Activated CD4-positive, alpha-beta memory T cell treated with anti-CD3 and anti-CD28 coated beads for 36 hours (primary cell): ENCODE measurements at places on chromosomes 13 and 19. TPM values are rescaled to one million over a fixed set of nuclear protein-coding genes. Genes with fewer than 3 reads are reported as not detected.

DNA sequence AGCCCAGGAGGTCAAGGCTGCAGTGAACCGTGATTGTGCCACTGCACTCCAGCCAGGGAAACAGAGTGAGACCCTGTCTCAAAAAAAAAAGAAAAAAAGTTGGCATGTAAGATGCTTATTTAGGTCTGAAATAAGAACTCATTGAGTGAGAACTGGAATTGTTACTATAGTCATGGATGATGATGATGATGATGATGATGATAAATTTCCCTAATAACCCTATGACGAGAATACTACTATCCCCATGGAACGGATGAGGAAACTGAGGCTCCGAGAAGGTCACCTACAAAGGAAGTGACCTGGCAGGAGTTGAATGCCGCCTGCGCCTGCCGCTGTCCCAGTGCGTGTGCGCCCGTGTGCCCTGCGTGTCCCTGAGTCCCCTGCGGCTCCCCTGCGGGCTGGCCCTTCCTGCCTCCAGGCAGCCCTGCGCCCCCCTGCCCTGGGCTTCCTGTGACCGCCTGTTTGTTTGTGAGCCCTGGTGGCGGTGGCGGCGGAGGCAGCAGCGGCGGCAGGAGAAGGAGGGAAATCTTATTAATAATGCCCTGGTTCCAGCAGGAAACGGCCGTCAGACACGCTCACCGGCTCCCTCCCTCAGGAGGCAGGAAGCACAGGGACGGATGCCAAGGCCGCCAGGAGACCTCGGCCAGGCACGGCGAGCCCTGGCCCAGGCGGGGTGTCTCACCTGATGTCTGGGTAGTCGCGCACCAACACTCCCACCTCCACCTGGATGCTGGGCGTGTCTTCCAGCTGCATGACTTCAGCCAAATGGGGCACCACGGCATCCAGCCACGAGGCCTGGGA lies 29.6 kb downstream of the EXOC3L2 start:
- peak; percentile 9 for DNase-seq

DNA sequence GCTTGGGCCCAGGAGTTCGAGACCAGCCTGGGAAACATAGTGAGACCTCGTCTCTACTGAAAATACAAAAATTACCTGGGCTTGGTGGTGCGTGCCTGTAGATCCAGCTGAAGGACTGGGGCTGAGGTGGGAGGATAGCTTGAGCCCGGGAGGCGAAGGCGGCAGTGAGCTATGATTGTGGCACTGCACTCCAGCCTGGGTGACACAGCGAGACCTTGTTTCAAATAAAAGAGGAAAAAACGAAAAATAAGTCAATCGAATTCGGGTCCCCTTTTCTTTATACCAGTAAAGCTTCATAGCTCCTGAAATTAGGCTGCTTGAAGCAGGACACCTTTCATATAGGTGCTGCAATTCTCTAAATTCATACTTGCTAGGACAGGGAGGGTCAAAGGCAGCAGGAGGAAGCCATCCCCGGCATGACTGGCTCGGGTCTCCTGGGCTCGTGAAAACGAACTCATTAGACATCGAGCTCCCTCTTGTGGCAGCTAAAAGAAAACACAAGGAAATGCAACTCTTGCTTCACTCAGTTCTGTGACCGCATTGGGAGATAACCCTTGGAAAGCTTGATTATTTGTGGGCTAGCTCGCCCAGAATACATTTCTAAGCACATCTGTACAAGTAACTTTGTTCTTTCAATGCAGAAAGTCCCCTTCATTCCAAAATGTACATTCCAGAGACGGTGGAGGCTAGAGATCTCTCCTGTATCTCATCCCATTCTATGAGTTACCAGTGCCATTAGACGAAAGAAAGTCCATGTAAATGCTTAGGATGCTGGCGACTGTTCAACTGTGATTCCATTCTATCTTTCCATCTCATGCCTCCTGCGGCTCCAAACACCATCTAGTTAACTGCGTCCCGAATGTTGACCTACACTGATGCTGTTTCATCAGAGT lies 16.8 kb downstream of the FPR2 start:
- DNase-seq: peak; percentile 45

GRCh38 chr13:45615501-45616101 lies at the start of gene ERICH6B:
ERICH6B (minus strand) TSS chr13:45615739; CDS start chr13:45597005, 18,734 bp downstream.
- DNase-seq: peak; percentile 16

DNA sequence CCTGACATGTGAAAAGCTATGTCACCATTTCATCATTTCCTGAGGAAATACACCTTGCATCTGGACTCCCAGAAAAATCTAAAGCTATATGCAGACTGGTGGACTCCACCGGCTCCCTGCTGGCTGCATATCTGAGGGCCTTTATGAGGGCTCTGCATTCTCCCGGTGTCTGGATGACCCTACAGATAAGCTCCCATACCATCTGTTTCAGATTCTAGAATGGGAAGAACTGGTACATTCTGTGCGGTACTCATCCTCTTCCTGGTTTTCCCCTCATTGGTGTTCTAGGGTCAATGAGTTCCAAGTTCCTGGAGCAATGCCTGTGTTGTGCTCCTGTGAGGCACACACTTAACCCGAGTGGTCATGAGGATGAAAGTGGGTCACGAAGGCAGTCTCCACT lies 60.4 kb downstream of the COL4A1 start:
- no peak for DNase-seq

DNA sequence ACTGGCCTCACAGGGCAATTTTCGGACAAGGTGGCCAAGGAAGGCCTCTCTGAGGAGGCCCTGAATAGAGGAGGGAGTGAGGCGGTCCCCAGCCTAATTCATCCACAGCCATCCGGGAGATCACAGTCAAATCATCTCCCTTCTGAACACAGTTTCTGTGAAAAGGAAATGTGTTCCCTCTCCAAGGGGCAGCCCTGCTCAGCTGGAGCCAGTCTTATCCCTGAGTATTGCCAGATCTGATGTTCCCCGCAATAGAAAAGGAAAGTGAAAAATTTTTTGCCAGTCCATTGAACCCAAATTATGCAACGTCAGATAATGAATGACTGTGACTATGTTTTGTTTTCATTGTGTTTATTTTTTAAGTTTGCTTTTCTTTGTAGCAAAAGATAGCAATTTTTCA lies 125.9 kb downstream of the SIPA1L3 start:
- DNase-seq: no peak

- DNase-seq: no peak
Observed at GRCh38 chr19:9818175-9818733, 625 bp downstream of the FBXL12 start.

DNA sequence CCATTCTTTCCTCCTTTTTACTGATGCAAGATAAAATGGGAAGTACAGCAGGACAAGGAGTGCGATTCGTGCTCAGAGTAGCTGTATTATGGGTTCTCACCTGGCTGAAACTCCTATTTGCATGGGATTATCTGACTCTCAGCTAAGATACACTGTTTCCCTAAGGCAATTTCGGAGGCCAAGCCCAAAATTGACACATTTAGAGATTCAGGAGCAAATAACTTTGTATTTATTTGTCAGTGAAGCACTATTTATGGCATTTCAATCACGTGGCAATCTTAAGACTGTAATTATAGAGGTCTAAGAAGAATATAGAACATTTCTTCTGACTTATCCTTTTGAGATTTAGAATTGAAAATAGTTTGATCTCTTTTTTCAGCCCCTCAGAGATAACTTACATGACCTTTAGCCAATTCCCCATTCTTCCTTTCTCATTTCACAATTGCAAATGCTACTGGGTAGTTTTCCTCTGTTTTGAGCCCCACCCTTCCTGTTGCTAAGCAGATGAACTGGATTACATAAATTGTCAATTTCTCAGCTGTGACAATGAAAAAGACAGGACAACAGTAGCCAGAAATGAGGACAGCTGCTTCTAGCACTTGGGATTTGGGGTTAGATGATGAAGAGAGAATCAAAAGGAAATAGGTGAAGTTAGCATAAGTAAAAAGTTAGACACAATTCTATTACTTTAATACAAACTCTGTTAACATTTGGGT lies 122.7 kb upstream of the FRY start:
- DNase-seq: no peak

DNA sequence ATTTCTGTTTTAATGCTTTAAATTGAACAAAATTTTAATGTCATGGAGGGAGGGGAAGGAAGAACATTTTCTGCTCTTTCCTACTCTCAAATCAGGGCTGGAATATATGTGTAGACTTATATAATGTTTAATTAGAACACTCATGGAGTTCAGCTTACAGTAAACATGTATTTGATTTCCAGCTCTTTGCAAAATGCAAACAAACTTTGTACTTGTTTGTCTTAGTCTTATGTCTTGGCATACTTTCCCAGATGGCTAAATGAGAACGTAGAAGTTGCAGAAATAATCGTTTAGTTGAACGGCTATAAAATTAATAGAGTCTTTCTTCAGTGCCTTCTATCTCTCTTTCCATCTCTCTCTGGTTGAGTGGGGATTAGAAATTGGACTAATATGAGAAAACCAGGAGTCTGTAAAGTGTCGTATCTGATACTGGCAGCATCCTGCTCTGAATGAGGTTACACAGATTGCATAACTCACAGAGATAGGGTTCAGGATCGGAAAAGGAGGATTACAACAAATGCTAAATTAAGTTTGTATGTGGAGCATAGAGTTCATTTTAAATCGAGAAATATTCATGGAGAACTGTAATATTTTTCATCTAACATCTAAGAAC lies 82.3 kb downstream of the FGF9 start:
- no peak for DNase-seq

DNA sequence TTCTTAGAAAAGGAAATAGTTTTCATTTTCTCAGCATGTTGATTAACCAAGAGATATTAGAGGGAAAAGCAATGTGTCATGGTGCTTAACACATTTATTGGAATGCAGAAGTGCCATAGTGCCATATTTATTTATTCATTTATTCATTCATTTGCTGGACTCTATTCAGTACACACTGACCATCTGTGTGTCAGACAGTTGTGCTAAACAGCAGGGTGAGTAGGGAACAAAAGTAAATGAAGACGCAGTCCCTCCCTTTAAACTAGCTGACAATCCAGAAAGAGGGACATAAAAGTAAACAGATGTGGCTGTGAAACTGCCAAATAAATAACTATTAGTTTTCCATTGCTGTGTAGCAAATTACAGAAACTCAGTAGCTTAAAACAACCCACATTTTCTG lies 323.7 kb downstream of the MTUS2 start:
- DNase-seq: no peak

GRCh38 chr19:13847407-13848339 lies 29.3 kb upstream of the NANOS3 start:
- DNase-seq: peak; percentile 91

GRCh38 chr13:103615771-103616170 lies 549.6 kb upstream of the SLC10A2 start:
- DNase-seq: no peak

DNA sequence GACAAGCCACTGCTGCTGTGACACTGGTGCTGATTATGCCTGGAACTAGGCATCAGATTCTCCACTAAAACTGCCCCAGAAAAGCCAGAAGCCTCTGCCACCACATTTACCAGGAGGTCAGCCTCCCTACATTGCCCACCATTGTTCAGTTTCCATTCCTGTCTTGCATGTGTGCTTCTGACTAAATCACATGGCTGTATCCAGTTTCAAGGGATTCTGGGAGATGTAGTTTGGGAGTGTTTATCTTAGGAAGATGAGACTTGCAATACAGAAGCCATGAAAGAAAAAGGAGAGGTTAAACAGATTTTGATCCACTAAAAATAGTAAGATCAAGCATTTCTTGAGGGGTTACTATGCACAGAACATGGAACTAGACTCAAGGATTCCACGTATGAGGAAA lies 40.7 kb upstream of the SERPINE3 start:
- no peak for DNase-seq

GRCh38 chr13:55669051-55669450 lies 1471.7 kb upstream of the PRR20A start:
- DNase-seq: no peak

- no peak for DNase-seq
Observed at GRCh38 chr13:75486146-75487062, 4.4 kb upstream of the TBC1D4 start.

GRCh38 chr19:41426952-41427646 lies at the start of gene B3GNT8:
B3GNT8 (minus strand) TSS chr19:41427374; CDS start chr19:41426778, 596 bp downstream.
- DNase-seq: peak; percentile 67

DNA sequence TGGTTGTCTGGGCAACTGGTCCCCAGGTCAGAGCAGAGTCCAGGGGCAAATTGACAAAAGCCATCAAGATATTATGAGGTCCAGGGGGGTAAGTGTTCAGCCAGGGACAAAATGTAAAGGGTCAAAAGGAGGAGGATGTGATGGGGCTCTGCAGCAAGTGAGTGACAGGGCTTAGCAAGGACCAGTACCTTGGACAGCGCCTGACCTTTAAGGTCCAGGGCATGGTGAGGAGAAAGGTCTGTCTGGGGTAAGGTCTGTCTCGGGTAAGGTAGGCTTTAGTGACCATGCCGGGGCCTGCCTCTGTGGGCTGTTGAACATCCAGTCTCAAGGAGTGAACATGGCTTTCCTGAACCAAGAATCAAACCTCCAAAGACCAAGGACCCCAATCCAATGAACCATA lies 6.3 kb upstream of the ZNF358 start:
- peak; percentile 22 for DNase-seq

DNA sequence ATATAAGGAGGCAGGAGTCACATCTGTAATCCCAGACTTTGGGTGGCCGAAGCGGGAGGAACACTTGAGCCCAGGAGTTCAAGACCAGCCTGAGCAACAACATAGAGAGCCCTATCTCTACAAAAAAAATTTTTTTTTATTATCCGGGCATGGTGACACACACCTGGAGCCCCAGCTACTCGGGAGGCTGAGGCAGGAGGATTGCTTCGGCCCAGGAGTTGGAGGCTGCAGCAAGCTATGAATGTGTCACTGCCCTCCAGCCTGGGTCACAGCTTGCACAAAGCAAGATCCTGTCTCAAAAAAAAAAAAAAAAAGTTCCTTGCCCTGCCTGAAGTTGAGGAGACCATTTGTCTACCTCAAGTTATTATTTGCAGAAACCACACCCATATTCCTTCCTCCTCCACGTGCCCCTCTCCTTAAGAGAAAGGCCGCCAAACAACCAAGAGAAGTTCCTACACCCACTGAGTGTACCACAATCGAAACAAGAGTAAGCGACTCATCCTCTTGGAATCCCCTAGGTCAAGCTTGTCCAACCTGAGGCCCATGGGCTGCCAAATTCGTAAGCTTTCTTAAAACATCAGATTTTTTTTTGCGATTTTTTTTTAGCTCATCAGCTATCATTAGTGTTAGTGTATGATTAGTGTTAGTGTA lies 2.2 kb downstream of the ABCC4 start:
- DNase-seq: peak; percentile 12

DNA sequence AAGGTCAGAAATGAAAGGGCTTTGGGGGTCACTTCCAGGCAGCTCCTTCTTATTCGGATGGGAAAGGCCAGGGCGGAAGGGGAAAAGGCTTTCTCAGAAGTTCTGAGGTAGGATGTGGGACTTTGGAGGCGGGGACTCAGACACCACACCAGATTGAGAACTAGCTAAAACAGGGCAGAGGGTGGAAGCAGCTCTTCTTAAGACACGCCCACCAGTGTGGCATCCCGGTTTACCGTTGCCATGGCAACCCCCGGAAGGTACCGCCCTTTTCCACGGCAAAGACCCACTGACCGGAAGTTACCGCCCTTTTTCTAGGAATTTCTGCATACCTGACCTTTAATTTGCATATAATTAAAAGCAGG lies 3.8 kb upstream of the LILRA5 start:
- DNase-seq: no peak

Gene FBXO17
- total RNA-seq: not detected

Gene GPC6
- total RNA-seq: not detected

Gene CEACAM3
- total RNA-seq: not detected

Gene FGF21
- not detected for total RNA-seq

Gene MADCAM1
- 0.22 TPM for total RNA-seq
